ENCODE measurements at places on chromosomes 1 and 21.
A peak's percentile ranks its signal among the peaks of the same experiment; 100 is the strongest.

DNA sequence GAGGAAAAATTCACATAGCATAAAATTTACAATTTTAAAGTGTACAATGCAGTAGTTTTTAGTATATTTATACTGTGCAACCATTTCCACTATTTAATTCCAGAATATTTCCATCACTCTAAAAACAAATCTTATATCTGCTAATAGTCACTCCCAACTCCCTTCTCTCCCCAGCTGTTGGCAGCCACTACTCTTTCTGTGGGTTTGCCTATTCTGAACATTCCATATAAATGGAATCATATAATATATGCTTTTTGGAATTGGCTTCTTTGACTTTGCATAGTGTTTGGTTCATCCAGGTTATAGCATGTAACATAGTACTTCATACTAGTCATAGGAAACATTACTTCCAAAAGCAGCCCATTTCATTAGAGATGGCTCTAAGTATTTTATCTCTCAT is 25.0 kb upstream of the TMEM39B start:
- DNase-seq: no peak

DNA sequence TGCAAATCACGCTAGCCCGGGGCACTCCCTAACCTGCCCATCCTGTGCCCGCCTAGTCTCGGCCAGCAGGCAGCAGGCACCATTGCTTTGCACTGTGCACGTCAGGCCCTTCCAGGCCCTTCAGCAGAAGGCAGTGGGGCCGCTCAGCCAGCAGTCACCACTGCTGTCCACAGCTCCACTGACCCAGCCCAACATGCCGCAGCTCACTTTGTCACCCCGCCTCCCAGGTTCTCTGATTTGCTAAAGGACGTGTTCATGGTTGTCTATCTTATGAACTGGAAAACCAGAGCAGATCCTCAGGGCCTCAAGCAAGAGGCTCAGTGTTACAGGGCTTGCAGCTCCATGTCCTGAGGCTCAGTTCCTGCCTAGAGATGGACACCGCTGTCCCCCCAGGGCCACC is 14.2 kb upstream of the SPOCD1 start:
- no peak for DNase-seq

- DNase-seq: no peak
Measured at GRCh38 chr1:205186191-205186590, 25.3 kb downstream of the DSTYK start.

- no peak for DNase-seq
Measured at GRCh38 chr1:235329139-235329902, 951 bp downstream of the GGPS1 start.

- no peak for DNase-seq
Measured at GRCh38 chr1:191818198-191818597, 340.1 kb upstream of the RGS18 start.

GRCh38 chr21:45452696-45453307 is 47.8 kb downstream of the COL18A1 start:
- no peak for DNase-seq

DNA sequence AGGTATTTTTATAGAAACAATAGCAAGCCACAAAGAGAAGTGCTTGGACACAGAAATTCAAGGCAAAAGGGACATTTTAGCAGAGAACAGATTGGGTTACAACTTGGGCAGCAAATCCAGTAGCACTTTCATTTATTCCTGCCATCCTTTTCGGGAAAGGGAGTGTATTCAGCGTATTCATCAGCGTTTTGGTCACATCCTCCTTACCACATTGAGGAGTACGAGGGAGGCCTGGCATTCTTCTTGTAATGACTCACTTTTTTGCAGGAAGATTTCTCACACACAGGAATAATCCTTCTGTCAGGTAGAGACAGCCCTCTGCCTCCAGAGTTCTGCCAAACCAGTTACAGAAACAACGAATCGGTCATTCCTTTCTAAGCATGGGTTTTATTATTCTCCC is 18.1 kb upstream of the FAM78B start:
- DNase-seq: no peak

DNA sequence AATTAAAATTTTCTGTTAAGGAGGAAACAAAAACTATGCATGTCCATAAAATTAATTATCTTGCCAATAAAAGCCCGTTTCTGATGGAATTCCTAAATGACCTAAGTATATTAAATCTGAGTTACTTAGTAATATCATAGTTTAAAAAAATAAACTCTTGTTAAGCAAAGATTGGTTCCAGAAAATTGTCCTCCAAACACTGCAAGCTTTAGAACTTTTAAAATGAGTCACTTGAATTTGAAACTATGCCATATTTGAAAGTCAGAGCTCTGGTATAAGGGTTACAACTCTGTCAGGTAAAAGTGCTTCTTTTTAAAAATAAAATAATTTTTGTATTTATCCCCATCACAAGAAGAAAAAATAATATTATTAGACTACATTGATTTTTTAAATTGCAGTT is 409.5 kb downstream of the PLPP3 start:
- no peak for DNase-seq

GRCh38 chr21:34133802-34134201 is 60.4 kb downstream of the MRPS6 start:
- no peak for DNase-seq

- peak; percentile 17 for DNase-seq
Measured at GRCh38 chr1:229254910-229255541, 15.9 kb upstream of the RAB4A start.

DNA sequence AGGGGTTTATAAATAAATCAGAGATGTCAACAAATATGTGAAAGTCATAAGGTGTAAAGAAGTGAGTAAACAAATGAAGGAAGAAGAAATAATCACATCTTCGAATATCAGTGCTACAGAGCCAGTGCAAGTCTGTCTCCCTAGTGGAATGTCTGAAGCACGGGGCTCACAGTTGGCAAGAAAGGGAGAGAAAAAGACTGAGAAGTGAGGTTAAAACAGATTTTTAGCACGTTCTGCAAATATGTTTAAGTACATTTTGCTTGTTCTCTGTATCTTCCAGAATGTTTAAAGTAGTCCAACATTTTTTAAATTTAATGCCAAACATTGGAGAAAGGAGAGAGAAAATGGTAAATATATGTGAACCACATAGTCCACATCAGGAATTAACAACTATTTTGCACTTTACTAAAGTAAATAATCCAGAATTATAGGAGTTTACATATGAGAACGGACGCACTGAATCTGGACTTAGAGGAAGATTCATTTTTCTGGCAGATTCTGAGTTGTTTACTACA is 682.4 kb downstream of the LTN1 start:
- DNase-seq: no peak

DNA sequence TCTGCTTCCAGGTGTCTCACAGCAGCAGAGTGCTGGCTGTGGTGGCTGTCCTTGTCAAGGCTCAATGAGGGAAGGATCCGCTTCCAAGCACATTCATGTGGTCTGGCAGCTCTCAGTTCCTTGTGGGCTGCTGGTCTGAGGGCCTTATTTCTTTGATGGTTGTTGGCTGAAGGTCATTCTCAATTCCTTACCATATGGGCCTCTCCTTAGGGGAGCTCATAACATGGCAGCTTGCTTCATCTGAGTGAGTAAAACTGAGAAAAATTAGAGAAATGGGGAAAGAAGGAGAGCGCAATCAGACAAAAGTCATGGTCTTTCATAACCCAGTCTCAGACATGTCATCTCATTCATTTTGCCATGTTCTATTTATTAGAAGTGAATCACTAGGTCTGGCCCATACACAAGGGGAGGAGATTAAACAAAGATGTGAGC is 81.7 kb upstream of the TSPAN2 start:
- no peak for DNase-seq

- DNase-seq: peak; percentile 7
Measured at GRCh38 chr1:43274125-43274803, 4.5 kb downstream of the TMEM125 start.
